WTC11 (cell line): ENCODE measurements at places on chromosomes 1 and 21. TPM values are rescaled to one million over a fixed set of nuclear protein-coding genes. Genes with fewer than 3 reads are reported as not detected.

Gene OR4F29
- total RNA-seq, result not detected in 3 replicates

Gene FCRLB
- 0.16 to 0.50 TPM (median 0.37 TPM) in 3 replicates for total RNA-seq

Gene DDAH1
- total RNA-seq, result 22.8 to 27.8 TPM (median 27.5 TPM) in 3 replicates

Gene ATP6V1G3
- not detected in 3 replicates for total RNA-seq

Gene TNN
- 0.23 to 0.44 TPM (median 0.27 TPM) in 3 replicates for total RNA-seq

Gene ALPL
- total RNA-seq, result 140 to 148 TPM (median 148 TPM) in 3 replicates

Gene OR10J1
- not detected in 3 replicates for total RNA-seq

Gene TMEM167B
- total RNA-seq, result 15.6 to 18.7 TPM (median 16.0 TPM) in 3 replicates

DNA sequence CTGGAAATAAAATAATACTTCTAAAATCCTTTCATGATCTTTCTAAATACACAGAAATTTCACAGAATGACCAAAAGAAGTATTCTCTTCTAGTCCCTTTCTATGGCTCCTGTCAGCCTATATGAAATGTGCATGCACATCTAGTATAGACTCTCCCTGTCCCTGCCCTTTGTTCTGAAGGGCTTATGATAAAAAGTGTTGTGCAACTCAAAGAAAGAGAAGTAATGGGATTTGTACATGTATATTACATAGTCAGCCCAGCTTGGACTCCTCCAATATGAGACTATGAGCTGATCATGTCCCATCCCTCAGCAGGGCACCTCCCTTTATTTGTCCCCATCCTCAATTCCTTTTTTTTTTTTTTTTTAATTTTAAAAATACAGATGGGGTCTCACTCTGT, 42.1 kb upstream of the LAX1 start:
- no peak overlapping the region for H3K4me3 ChIP-seq
- no peaks in the 10 kb centered on the region for H3K4me1 ChIP-seq
- H3K36me3 ChIP-seq, result peaks cover 27% of the 10 kb centered on the region
- H3K27me3 ChIP-seq, result no peaks in the 10 kb centered on the region
- no peak overlapping the region for H3K27ac ChIP-seq

DNA sequence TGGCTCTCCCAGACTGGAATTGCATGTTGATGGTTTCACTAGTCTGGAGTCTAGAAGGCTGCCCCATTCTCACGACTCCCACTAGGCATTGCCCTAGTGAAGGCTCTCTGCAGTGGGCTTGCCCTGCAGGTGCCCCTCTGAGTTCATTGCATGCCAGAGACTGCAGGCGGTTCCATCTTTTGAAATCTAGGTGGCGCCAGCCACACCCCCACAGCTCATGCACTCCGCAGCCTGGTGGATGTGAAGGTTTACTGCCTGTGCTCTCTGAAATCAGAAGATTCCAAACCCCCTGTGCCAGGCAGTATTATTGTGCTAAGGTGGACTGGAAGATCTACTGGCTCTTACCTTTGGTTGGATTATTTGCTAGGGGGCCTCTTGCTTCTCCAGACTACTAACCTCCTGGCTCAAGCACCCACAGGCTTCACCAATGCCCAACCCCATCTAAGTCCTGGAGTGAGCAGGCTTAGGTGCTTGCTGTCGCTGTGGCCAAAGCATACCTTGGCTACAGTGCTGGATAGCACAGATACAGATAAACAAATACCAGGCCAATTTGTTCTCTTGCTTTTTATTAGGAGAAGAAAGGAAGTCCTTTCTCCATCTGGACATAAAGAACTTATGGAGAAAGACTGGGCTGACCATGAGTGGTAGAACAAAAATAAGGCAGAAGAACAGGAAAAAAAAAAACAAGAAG, 83.5 kb upstream of the SIM2 start:
- H3K36me3 ChIP-seq, result peaks cover 20% of the 10 kb centered on the region
- H3K4me3 ChIP-seq, result no peak overlapping the region

DNA sequence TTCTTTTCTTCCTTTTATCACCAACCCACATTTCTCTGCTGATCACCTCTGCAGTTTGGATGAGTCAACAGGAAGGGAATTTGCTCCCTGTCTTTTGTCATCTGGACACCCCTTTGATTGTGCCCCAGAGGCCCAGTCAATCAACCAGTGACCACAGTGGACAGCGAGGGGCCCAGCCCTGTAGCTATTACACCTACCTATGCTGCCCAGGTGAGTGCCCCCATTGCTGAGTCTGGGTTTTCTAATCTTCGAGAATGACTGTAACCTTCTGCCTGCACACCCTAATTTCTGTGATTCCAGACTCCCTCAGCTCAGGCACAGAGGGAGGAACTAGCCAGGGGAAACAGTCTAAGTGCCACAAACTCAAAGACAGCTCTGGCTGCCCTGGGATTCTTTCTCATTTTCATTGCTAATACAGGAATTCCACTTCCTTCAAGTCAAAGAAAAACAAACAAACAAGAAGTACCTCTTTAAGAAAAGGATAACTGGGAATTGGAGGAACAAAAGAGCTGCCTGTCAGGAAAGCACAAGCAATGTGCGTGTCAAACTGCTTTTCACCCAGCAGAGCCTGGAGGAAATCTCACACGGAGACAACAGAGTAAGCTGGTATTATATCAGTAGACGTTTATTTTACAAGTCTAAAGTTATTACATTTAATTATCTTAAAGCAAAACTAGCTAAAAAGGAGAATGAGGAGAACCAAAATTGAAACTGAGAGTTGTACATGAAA, 311.1 kb downstream of the AJAP1 start:
- no peak overlapping the region for H3K27ac ChIP-seq
- DNase-seq, result no peak
- no peak overlapping the region for H3K4me3 ChIP-seq
- H3K36me3 ChIP-seq, result peaks cover 75% of the 10 kb centered on the region

DNA sequence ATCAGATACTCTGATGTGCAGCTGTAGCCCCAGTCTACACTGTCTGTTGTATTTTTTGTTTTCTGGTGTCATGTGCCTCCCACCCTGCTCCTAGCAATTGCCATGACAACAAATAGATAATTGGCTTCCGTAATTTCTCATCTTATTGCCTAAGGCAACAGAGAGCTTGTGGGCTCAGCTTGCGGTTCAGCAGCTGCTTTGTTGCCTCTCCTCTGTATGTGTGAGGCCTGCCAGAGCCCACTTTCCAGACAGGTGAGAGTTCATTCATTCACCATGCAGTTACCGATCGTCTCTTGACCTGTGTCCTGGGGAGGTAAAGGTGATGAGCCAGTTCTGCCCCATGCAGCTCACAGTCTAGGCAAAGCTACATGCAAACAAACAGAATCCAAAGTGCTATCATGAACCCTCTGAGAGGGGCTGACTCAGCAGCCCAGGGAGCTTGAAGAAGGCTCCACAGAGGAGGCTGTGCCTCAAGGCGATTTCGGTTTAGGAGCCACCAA, 11.9 kb downstream of the LGALS8 start:
- no peak overlapping the region for H3K27ac ChIP-seq
- H3K27me3 ChIP-seq, result no peaks in the 10 kb centered on the region
- peaks cover 9% of the 10 kb centered on the region for H3K4me1 ChIP-seq

- peaks cover 62% of the 10 kb centered on the region for H3K4me1 ChIP-seq
- H3K36me3 ChIP-seq, result no peaks in the 10 kb centered on the region
- H3K27ac ChIP-seq, result no peak overlapping the region
- H3K4me3 ChIP-seq, result no peak overlapping the region
Observed at GRCh38 chr1:36772647-36773495, 261.4 kb downstream of the GRIK3 start.

DNA sequence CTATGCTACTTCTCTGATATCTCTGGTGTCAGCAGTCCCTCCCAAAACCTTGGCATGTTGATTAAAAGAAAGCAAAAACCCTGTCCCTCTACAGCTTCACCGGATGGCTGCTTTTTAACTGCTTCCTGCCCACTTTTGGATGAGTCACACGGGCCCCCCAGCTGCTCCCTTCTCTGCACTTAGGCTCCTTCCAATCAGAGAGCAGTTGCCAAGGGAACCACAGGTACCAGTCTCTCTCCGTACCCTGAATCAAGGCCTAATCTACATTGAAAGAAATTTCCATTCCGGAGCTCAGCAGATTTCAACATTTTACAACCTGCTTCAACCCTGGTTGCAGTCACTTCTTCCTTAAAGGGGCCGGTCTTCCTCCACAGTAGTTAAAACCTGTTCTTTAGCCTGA, 70.6 kb upstream of the GJB5 start:
- peaks cover 2% of the 10 kb centered on the region for H3K27me3 ChIP-seq
- peaks cover 21% of the 10 kb centered on the region for H3K4me1 ChIP-seq
- peak; percentile 24 for DNase-seq
- peak overlapping the region; percentile 50 for H3K27ac ChIP-seq
- peak overlapping the region; percentile 29; the same call in 1 of the 2 replicates for H3K4me3 ChIP-seq
- H3K36me3 ChIP-seq, result peaks cover 6% of the 10 kb centered on the region

DNA sequence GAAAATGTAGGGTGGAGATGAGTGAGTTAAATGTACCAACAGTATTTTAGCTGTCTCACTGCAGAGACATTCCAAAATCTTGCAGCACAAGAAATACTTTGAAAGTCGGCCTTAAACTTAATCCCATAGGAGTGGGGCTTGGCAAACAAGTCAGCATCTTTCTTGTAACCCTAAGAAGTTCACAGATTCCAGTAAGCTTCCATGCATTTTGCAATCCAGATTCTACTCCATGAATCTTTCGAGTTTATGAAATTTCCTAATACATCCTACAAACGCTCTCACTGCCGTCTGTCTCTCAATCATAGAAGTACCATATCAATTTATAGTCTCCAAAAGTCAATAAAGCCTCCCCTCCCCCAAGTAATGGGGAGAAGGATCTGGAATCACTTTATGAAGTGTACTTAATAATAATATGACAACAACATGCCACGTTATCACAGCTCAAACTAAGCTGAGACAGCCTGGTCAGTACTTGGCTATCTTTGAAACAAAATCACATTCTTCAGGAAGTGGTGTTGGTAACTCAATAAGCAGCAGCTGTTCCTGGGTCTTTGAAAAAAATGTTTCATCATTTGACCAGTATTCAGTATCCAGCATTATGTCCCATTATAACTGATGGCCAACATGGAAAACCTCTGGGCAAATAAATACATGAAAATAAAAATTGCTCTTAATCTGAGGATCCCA, 317.4 kb upstream of the RUNX1 start:
- no peak for DNase-seq
- H3K27ac ChIP-seq, result no peak overlapping the region
- H3K4me3 ChIP-seq, result no peak overlapping the region
- no peaks in the 10 kb centered on the region for H3K27me3 ChIP-seq

DNA sequence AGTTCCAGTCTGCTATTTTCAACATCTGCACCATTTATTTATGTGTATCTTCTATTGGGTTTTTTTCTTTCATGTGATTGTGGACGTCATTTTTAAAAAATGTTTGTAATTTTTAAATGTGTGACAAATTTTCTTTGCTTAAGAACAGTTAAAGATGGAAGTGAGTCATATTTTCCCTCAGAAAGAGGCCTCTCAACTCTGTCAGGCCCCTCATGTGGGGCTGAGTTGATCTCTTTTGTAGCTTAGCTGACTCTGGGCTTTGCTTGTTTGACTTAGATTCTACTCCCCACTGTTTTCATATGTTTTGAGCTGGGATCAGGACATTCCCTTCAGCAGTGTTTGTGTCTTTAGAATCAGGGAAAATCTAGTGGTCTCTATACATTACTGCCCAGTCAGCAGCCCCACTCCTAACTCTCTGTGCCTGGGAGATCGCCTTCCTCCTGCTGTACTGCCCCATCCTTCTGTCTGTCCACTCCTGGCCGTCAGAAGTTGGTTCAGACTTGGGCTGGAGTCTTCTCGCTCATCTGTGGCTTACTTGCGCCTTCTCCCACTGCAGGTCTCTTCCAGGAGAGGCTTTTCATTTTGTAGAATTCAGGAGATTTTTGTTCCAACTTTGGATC, 137.4 kb downstream of the DYRK1A start:
- DNase-seq, result no peak
- no peaks in the 10 kb centered on the region for H3K27me3 ChIP-seq
- H3K27ac ChIP-seq, result peak overlapping the region; percentile 79
- H3K4me3 ChIP-seq, result no peak overlapping the region
- H3K4me1 ChIP-seq, result peaks cover 40% of the 10 kb centered on the region

GRCh38 chr1:21933397-21934248, 3.5 kb downstream of the HSPG2 start:
- peaks cover 3% of the 10 kb centered on the region; the same call in 1 of the 2 replicates for H3K27me3 ChIP-seq
- H3K4me3 ChIP-seq, result peak overlapping the region; percentile 29
- peaks cover 6% of the 10 kb centered on the region; the same call in 1 of the 2 replicates for H3K36me3 ChIP-seq
- peaks cover 61% of the 10 kb centered on the region for H3K4me1 ChIP-seq
- peak; percentile 59 for DNase-seq

- no peak overlapping the region for H3K4me3 ChIP-seq
- no peak for DNase-seq
- H3K36me3 ChIP-seq, result peaks cover 28% of the 10 kb centered on the region
- H3K4me1 ChIP-seq, result no peaks in the 10 kb centered on the region
- H3K27me3 ChIP-seq, result no peaks in the 10 kb centered on the region
- no peak overlapping the region for H3K27ac ChIP-seq
Observed at GRCh38 chr1:112589766-112590165, 29.2 kb downstream of the ST7L start.

GRCh38 chr1:82813386-82813785, 1012.7 kb downstream of the ADGRL2 start:
- no peaks in the 10 kb centered on the region for H3K36me3 ChIP-seq
- no peak overlapping the region for H3K27ac ChIP-seq
- no peaks in the 10 kb centered on the region for H3K27me3 ChIP-seq
- DNase-seq, result no peak

- H3K4me3 ChIP-seq, result peak within 1 kb of the TSS; percentile 90
- peak within 1 kb of the TSS; percentile 89 for H3K27ac ChIP-seq
- H3K4me1 ChIP-seq, result peaks cover 42% of the 10 kb centered on the region
- DNase-seq, result peak; percentile 74
Observed at GRCh38 chr1:224434691-224435317, at the start of gene WDR26. Gene WDR26, minus strand, starts transcription at chr1:224434797.

DNA sequence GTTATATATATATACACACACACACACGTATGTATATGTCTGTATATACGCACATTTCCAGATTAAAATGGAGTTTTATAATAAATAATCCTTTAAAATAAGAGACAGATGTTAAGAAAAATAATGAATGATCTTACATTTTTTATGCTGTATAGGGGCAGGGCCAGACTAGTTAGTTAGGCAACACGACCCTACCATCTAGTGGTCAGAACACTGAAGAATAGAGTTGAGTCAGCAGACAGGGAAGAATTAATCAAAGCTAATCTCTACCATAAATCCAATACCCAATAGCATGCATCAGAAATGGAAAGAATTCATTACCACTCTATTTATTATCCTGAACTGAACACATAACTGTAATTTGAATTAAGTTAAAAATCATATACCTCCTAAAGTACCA, 156.7 kb downstream of the BRINP3 start:
- H3K4me3 ChIP-seq, result no peak overlapping the region
- DNase-seq, result no peak
- H3K27ac ChIP-seq, result no peak overlapping the region
- H3K27me3 ChIP-seq, result no peaks in the 10 kb centered on the region

GRCh38 chr1:178552856-178553255, 39.9 kb downstream of the TEX35 start:
- H3K36me3 ChIP-seq, result peaks cover 23% of the 10 kb centered on the region
- no peak for DNase-seq
- no peaks in the 10 kb centered on the region for H3K4me1 ChIP-seq
